ENCODE measurements at places on chromosomes 5 and 9.

- DNase-seq: peak; percentile 28
Measured at GRCh38 chr9:108163321-108164005, 673.9 kb upstream of the KLF4 start.

DNA sequence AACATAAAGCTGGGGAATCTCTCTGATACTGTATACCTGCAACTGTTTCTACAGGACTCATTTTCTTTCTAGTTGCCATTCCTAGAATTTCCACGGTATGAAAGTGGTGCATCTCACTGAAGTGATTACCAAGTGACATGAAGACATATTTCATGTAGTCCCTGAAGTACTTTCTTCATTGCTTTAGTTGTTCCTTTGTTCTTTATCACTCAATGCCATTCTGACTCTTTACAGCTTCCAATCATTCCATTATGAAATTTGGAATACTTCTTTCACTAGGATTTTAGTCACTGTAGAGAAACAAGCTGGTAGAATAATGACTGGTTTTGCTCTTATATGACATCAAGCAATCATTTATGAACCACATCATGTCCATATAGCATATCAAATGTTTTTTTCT is 645.1 kb downstream of the CDH18 start:
- DNase-seq: no peak

DNA sequence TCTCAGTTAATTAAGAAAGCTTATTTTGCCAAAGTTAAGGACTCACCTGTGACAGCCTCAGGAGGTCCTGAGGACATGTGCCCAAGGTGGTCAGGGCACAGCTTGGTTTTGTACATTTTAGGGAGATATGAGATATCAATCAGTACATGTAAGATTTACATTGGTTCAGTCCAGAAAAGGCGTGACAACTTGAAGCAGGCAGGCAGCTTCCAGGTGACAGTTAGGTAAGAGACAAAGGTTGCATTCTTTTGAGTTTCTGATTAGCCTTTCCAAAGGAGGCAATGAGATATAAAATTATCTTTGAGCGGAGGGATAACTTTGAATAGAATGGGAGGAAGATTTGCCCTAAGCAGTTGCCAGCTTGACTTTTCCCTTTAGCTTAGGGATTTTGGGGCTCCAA is 47.8 kb downstream of the SLC1A1 start:
- DNase-seq: no peak

DNA sequence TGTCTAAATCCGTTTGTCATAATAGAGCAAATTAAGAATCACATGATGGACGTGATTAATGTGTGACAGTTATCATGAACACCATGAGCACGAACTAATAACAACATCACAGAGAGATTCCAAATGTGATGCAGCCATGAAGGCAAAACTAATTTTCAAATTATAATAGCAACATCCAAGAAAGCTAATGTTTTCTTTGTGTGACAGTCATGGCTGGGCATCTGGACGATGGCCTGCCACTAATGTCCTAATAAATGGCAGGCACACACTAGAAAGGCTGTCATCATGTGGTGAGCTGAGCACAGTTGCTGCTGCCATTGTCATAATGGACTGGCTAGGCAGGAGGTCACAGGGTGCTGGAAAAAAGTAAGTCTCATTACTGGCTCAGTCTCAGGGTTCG is 280.0 kb upstream of the EFNA5 start:
- no peak for DNase-seq

DNA sequence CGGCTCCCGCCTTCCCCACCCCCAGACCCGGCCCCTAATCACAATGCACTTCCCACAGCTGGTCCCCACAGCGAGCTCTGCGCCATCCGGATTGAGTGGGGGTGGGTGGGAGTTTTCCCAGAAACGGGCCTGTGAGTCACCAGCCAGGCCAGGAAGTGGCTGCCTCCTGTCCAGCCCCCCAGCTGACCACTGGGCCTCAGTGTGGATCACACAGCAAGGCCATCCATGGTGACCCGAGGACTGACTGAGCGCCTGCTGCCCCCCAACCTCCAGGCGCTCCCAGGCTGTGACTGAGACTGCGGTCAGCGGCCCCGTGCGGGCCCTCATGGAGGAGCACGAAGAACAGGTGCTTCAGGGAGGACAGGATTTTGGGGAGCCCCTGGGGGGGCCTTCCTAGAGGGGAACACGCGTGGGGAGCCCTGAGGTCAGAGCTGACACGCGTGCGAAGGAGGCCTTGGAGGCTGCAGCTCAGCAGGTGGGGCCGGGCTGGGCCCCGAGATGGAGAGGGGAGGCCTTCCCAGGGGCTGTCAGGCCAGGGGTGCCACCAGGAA is 48.3 kb upstream of the EGFL7 start:
- peak; percentile 66 for DNase-seq

GRCh38 chr5:6659941-6660684 is 26.9 kb downstream of the SRD5A1 start:
- DNase-seq: no peak

GRCh38 chr9:105176194-105176593 is 68.3 kb upstream of the SLC44A1 start:
- no peak for DNase-seq

- no peak for DNase-seq
Measured at GRCh38 chr5:143214890-143215289, 188.6 kb downstream of the NR3C1 start.

DNA sequence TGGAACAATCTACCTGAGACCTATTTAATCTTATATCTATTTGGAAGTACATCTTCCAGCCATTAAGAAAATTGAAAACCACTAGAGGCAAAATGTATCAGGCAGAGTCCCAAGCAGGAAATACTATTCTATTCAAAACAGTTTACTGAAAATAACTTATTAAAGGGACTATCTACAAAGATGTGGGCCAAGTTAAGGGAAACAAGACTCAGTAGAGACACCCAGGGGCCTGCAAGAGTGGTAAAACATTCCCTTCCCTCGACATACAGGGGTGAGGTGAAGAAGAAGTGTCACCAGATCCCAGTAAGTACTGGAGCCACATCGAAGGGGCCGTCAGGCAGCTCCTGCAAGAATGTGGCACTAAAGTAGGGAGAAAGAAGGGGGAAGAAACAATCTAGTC is 12.1 kb upstream of the NRG2 start:
- no peak for DNase-seq
